Stimulated activated CD4-positive, alpha-beta T cell treated with anti-CD3 and anti-CD28 coated beads, Interleukin-12 subunit alpha, Interleukin-12 subunit beta, amount 100 ng/mL, for 4 hours (primary cell): ENCODE measurements at places on chromosomes 6 and 20.

- no peak for DNase-seq
Measured at GRCh38 chr20:11861479-11861878, 56.2 kb upstream of the BTBD3 start.

GRCh38 chr20:63102721-63103375 is 96.1 kb upstream of the BHLHE23 start:
- DNase-seq, result peak; percentile 64

DNA sequence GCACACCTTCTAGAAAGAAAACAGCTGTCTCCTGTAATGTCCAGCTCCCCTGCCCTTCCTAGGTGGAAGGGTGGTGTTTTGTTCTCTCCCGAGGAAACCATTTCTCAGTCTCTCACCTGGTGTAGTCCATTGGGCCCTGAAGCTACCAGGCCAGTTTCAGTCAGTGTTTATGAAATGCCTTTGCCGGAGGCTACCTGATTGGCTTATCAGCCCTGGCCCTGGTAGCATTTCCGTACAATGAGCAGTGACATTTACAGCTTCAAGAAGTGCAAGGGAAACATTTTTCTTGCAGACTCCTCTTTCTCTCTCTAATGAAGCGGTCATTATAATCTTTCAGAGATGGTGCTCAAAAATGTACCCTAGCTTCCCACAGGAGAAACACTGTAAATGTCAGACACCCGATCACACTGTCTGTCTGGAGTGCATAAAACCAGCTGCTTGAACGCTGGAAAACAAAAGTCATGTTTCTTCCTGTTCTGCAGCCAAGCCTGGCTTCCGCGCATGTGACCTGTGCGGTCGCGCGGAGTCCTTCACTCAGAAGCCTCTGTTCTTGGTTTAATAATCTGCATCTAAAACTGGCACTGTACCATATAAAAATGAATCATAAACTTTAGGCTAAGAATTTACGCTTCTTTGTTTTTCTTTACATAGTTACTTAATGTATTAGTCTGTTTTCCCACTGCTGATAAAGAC is 28.4 kb upstream of the SAYSD1 start:
- no peak for DNase-seq

DNA sequence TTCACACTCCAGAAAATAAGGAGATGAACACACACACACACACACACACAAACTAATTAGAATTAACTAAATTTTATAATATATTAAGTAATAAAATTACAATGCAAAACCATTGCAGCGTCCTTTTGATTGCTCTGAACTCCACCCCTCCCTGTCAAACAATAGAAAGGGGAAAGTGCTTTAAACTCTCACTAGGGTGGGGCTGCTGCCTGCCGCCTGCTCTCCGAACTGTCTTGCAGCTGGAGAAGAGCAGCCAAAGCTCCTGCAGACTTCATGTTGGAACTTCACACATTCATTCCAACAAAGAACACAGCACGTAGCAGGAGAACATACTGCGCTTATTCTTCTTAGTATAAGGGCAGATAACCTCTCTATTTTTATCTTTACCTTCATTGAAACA is 83.2 kb downstream of the GCLC start:
- no peak for DNase-seq

- DNase-seq, result no peak
Measured at GRCh38 chr6:10276106-10276505, 138.8 kb downstream of the TFAP2A start.

DNA sequence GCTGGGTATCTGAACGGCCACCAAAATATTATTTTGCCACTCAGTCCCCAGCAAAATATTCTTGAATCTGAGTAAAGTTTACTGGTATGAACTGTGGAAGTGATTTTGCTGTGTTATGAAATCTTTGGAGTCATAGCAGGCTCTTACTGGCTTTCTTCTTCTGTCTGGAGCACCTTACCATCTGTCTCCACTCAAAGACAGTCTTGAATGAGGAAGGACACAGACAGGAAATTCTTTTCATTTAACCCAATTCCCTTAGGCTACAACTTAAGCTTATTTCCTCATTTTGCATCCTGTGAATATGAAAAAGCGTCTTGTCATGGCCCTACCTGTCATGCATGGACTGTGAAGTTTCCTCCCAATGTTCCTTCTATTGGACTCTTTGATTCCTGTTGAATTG is 24.7 kb downstream of the FNDC1 start:
- no peak for DNase-seq

GRCh38 chr6:31883676-31884075 is 4.9 kb upstream of the SLC44A4 start:
- no peak for DNase-seq

GRCh38 chr6:81148751-81149150 is 603.7 kb downstream of the TENT5A start:
- no peak for DNase-seq

DNA sequence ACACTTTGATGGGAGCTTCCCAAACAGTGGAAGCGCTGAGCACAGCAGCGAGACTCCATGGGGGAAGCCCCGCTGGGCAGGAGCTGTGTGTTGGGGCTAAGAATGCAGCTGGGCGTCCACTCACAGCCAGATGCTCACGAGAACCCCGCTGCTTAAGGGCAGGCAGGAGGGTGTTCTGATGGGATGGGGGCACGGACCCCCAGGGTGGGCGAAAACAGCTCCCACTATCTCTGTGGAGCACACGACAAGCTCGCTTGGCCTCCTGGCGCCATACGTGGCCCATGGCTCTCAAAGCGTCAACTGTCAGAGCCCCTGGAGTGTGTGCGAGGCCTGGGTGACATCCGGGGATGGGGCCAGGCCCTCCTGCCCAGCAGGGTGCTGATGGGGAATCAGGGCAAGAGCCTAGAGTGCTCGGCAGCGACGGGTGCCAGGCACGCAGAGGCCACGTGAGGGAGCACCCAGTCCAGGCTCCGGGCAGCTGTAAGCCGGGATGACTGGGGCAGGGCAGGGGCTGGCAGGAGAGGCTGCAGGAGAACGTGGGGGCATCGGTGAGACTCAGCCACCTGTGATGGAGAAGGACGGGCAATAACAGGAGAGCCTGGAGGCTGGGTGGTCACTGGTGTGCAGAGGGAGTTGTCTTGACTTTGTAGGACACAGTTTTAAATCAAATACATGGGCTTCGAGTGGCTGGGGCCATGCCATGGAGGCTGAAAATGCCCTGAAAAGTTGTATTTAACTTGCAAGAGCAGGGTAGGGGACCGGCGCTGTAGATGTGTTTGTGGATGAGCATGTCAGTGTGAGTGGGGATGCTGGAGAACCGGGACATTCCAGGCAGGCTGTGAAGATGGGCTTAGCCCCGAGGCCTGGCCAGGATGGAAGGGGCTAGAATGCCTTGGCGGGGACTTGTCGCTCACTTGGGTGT is 27.3 kb downstream of the PYGB start:
- no peak for DNase-seq

- DNase-seq, result no peak
Measured at GRCh38 chr20:39039261-39039660, 77.1 kb downstream of the DHX35 start.

GRCh38 chr6:41427642-41428335 is 92.4 kb downstream of the NCR2 start:
- peak; percentile 15 for DNase-seq

GRCh38 chr20:61903575-61904340 is 161.9 kb downstream of the TAF4 start:
- no peak for DNase-seq

DNA sequence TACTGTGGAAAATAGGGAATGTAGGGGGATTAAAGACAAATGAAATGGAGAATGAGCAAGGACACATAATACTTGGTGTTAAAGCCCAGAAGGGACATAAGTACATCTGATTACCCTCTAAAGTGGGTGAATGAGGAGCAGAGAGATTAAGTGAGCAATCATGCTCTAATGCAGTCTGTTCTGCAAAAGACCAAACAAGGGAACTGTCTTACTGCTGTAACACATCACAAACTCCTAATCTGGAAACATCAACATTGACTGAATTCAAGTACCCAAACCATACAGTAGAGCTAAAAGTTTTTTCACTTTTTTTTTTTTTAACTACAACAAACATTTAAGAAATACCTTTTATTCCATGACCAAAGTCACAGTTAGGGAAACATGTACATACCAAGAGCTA is 19.3 kb upstream of the SLC17A4 start:
- DNase-seq, result no peak
